Natural killer cell (primary cell): ENCODE measurements at places on chromosomes 4 and X. TPM values are rescaled to one million over a fixed set of nuclear protein-coding genes. Genes with fewer than 3 reads are reported as not detected.

Gene XAGE5
- not detected for total RNA-seq

Gene CXCL9
- not detected for total RNA-seq

Gene TRPC5OS
- not detected for total RNA-seq

Gene FRMD7
- total RNA-seq = not detected

Gene CT83
- total RNA-seq = not detected

Gene HTN1
- total RNA-seq = not detected

Gene GAGE12J
- not detected for total RNA-seq

GRCh38 chr4:3437998-3438846 is 3.5 kb upstream of the HGFAC start:
- no peak for DNase-seq

DNA sequence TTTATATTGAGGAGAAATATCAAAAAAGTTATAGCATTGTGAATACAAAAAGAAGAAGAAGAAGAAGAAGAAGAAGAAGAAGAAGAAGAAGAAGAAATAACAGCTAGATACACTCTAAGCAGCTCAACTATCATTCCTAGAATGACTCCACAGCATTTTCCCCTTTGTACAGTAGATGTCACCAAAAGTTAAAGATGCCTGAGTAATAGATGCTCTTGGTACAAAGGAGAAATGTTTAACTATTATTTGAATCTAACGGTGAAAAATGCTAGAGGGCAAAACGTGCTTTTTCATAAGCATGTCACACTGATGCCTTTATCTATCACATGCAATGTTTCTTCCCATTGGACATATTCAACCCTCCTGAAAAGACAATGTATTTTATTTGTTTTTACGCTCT is 178.4 kb upstream of the GPRIN3 start:
- DNase-seq = no peak

- DNase-seq = no peak
Observed at GRCh38 chr4:105022811-105023667, 123.6 kb upstream of the TET2 start.

- DNase-seq = peak; percentile 79
Observed at GRCh38 chrX:153818571-153819383, 11.6 kb downstream of the PDZD4 start.

DNA sequence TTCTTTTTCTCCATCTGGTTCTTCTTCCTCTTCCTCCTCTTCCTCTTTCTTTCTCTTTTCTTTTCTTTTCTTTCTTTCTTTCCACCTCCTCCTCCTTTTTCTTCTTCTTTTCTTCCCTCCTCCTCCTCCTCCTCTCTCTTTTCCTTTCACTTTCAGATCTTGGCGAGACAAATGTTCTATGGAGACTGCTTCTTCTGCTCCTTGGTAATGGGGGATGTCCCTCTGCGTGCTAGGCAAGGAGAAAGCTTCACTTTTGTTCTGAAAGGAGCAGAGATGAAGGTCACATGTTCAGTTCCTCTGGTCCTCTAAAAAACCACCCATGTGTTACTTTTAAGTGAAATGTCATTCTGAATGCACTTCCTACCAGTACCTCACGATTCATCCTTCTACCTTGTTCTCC is 33.2 kb downstream of the NBDY start:
- DNase-seq = no peak

DNA sequence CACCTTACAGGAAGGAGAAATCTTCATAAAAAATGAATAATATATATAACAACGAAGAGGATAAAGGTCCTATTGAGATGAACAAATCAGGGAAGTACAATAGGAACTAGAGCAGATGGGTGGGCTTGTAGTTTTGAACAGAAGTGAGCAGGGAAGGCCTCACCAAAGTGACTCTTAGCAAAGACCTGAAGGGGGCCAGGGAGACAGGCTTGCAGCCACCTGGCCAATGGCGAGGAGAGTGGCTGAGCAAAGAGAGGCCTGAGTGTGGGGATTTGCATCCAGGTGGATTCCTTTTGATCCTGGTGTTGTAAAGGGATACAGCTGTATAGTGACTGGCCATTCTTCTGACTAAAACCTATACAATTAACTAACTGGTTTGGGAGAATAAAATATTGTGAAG is 354.1 kb downstream of the CAMK2D start:
- DNase-seq = no peak

GRCh38 chrX:125203365-125203736 is 116.3 kb upstream of the TEX13C start:
- DNase-seq = peak; percentile 1

DNA sequence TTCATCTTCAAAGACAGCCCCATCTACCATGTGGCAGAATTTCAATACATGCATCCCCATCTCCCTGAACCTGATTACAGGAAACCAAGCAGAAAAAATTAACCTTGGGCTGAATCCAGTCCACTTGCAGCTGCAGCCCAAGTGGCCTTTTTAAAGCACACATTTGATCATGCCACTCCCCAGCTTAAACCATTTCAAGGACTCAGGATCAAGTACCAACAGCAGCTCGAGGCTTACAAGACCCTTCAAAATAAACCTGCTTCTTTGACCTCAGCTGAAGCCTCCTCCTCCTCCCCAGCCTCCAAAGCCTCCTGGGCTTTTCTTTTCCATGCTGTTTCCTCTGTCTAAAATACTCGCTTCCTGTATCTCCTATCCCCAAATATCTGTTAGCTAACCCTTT is 50.7 kb upstream of the KIT start:
- no peak for DNase-seq

DNA sequence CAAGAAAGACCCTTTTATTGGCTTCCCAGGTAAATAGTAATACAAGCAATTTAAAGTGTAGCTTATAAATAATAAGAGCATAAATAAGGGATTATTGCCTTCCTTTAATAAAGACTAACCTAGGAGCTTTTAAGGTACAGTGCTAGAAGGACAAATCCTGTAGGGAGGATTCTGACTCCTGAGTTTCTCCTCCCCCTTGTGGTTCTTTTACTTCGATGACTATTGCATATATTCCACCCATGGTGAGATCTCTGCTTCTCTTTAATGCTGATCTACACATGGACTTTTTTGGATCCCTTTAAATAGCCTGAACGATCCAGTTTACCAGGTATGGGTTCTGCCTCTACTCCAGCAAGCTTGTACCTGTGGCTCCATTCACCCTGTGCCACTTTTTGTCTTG is 2.5 kb downstream of the GALNT7 start:
- peak; percentile 26 for DNase-seq

DNA sequence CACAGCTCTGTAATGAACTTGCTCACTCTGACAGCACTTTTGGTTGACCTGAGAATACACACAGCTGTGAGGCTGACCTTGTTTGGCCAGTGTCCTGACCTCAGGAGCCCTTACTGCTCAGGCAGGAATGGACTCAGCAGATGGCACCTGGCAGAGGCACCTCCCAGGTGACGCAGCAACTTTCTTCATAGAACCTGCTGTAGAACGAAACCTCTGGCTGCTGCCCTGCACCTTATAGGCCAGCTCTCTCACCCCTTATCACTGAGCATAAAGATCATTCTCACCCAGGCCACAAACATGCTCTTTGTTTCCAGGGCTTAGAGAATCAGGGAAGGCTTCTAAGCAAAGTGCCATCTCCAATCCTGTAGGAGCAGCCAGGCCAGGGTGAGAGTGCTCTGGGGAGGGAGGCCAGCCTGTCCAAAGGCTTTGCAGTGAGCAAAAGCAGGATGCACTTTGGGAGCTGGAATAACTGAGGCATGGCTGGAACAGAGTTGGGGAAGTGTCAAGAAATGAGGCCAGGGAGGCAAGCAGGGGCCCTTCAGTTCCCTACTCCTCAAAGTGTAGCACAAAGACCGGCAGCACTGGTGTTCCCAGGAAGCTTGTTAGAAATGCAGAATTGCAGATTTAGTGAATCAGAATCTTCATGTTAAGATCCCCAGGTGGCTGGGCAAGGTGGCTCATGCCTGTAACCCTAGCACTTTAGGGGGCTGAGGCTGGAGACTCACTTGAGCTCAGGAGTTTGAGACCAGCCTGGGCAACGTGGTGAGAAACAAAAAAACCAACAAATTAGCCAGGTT is 13.3 kb upstream of the CENPU start:
- no peak for DNase-seq

- no peak for DNase-seq
Observed at GRCh38 chr4:87065021-87065420, 130.2 kb downstream of the AFF1 start.

GRCh38 chrX:129622757-129623301 is 31.9 kb downstream of the APLN start:
- no peak for DNase-seq

DNA sequence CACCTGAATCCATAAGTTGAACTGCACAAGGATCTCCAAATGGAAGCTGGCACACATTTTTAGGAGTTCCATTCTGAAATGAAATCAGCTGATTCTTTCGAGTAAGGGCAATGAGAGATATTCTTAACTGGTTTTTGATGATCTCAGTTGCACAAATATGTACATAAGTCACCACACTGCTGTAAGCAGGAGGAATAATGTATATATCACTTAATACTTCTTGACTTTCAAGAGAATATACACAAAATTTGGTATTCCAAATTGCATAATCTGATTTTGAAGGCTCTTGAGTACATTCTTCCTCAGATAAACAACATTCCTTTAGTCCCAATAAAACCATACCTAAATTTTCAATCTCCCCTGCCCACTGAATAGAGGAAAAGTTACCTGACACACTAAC is 8.2 kb downstream of the FANCB start:
- DNase-seq = no peak

DNA sequence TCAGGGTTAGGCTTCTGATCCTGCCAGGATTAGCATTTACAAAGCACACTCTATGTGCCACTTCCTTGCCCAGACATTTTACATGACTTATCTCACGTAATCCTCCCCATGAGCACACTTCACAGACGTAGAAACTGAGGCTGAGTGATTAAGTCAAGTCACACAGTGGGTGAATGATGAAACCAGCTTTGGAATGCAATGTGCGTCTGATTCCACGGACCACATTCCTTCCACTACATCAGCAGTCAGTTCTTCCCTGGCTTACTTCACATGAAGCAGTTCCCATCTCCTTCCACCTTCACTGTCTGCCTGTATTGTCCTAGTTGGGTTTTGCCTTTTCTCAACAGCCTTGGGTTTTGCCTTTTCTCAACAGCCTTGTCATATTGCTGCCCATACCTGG is 134.3 kb upstream of the PPARGC1A start:
- DNase-seq = no peak

DNA sequence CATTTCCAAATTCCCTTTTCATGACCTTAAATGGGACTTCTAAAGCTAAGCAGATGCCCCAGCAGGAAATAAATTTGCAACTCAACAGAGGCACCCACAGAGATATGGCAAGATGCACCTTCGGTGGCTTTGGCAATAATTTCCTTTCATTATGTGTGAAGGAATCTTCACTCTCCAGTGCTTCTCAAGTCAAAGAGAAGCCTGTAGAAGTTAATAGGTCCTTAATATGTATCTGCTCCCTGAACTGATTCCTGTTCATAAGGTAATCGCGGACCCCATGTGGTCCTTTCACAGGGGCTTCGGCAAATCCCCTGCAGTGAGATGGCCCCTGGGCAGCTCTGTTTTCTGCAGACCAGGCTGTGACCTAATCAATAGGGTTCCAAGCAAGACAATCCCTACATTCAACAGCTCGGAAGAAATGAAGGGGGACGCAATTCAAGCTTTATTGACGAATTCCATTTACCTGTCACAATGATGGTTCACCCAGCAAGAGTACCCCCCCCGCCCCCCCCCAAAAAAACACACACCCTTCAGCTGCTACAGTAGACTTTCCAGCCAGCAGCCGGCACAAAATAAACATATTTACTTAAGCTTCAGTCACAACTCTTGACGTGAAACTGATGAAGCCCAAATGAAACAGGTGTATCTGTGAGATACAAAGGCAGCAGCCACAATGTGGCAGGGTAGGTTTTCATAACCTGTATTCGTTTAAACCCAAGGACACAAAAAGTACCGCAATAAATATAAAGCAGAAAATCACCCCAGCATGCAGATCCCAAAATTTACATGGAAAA is 35.3 kb downstream of the FAT1 start:
- no peak for DNase-seq

DNA sequence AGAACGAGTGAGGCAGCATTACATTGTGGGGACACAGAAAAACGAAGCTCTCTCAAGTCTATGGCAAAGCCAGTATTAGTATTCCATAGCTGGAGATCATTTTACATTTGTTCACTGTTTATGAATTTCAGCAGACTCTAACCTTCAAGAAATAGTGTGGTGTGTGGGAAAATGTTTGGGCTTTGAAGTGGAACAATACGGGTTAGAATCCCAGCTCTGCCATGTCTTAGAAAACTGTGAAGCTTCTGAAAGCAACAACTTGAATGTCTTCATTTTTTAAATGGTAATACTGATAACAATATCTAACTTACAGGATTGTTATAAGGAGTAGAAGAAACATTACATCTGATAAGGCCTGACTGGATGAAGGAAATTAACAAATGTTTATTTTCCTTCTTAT is 217.7 kb downstream of the NR3C2 start:
- no peak for DNase-seq

GRCh38 chr4:144906181-144906925 is 191.6 kb downstream of the ANAPC10 start:
- DNase-seq = no peak

- no peak for DNase-seq
Observed at GRCh38 chrX:13939741-13940597, 89.7 kb downstream of the GEMIN8 start.

GRCh38 chr4:18844726-18845125 is 823.2 kb upstream of the LCORL start:
- DNase-seq = no peak

DNA sequence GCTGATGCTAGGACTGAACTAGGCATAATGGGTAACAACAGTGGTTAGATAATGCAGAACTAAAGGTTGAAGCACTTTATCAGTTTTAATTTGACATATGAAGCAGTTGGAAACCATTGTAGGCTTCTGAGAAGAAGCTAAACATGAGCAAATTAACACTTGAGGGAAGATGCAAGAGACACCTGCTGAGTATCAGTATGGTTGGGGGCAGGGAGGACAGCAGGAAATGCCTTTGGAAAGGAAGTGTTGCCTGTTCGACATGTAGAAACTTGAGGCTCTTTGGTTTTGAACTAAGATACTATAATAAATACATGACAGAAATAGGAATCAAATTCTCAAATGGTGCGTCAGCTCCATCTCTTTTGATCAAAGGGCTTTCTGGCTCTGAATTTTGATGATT is 115.6 kb downstream of the FHIP1A start:
- no peak for DNase-seq

DNA sequence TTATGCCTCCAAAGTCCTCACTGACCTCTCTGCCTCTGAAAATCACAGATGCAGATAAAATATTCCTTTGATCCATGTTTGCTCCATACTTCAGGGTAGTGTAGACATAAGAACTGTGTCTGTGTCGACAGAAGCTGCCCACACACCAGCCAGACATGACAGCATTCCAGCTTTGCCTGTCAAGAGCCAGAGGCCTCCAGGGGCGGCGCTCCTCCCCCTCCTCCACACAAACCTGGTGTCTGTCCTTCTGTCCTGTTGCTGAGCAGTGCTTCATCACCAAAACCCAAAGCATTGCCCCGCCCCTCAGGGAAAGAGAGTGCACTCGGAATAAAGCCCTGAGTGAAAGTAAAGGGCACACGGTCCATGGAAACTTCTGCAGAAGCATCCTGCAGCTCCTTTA is 379.4 kb downstream of the FBXW7 start:
- DNase-seq = no peak

- no peak for DNase-seq
Observed at GRCh38 chr4:179595671-179596410, 2153.6 kb upstream of the AGA start.
